ENCODE measurements at places on chromosomes 7 and 10.
A peak's percentile ranks its signal among the peaks of the same experiment; 100 is the strongest.

DNA sequence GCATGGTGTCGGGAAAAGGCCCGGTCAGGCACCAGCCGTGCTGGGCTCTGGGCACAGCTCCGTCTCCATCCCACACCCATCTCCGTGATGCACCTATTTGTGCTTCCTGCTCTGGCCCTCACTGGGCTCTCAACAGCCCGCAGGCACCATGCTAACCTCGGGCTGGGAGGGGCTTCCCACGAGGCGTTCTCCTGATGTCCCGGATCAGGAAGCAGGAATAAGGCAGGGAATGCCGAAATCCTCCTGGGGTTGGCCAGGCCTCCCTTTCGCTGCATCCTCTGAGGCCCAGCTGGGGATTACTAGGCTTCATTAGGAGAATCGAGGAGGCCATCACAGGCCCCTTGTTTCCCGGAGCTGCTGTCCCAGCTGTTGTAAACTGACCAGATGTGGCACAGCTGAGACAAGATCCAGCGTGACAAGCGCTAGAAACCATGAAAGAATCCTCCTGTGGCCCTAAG is 72.0 kb downstream of the FAM53B start:
- DNase-seq: no peak

- DNase-seq: no peak
Measured at GRCh38 chr7:26865094-26865388, 651 bp upstream of the SKAP2 start.

GRCh38 chr7:27899601-27900000 is 159.6 kb downstream of the TAX1BP1 start:
- DNase-seq: peak; percentile 16

GRCh38 chr7:118288098-118288497 is 63.6 kb downstream of the ANKRD7 start:
- no peak for DNase-seq

- DNase-seq: no peak
Measured at GRCh38 chr10:80443531-80443974, 10.6 kb upstream of the TSPAN14 start.

- DNase-seq: no peak
Measured at GRCh38 chr10:126439942-126440341, 51.7 kb upstream of the ADAM12 start.

GRCh38 chr7:119964788-119965542 is 308.0 kb upstream of the KCND2 start:
- DNase-seq: no peak

GRCh38 chr7:24728121-24728500 is 29.2 kb downstream of the GSDME start:
- no peak for DNase-seq

DNA sequence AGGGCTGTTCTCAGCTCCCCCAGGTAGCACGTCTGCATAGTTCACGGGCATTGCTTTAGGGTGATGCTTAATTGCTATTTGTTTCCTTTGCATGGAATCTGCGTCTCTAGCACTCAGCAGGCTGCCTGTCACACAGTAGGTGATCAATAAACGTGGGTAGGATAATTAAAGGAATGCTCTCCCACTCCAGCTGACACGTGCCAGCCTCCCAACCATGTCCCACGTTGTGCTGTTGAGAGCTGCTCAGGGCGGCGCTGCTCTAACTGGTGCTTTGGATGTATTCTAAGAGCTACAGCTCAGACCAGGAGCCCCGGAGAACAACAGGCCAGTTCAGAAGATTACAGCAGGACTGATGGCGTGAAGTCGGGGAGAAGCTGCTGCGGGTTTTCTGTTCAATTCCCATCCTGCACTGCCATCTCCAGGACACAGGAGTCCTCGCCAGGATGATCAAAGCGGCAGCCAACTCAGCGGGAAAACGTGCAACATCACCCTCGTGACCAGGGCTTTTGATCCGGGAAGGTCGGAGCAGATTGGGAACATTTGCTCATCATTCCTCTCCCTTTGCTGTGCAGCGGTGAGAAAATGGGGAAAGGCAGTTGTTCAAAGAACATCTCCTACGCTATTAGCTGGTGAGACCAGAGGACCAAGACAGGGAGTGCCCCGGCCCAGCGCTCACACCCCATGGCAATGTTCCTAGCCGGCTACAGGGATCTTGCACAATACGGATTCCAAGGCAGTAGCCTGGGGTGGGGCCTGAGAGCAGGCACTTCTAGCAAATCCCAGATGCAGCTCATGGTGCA is 50.5 kb upstream of the FOXK1 start:
- DNase-seq: no peak

GRCh38 chr10:62511656-62512055 is 137.5 kb downstream of the ZNF365 start:
- no peak for DNase-seq

DNA sequence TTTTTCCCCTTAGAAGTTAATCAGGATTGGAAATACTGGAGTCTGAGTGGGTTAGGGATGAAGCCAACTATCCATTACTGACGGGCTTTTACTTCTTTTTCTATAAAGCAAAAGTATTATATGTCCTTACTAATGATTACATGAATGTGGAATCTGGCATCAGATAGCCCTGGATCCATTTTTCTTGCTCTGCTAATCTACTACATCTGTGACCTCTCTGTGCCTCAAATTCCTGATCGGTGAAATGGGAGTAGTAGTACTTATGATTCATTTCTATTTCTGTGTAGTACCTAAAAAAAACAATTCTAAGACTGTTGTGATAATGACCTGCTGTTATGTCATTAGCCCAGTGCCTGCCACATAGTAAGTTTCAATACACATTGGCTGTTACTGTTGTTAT is 621.6 kb downstream of the SORCS3 start:
- no peak for DNase-seq

GRCh38 chr10:83248106-83248631 is 891.1 kb upstream of the GHITM start:
- no peak for DNase-seq

GRCh38 chr7:76280408-76280807 is 22.1 kb upstream of the HSPB1 start:
- no peak for DNase-seq

GRCh38 chr7:126727930-126728391 is 524.8 kb downstream of the GRM8 start:
- no peak for DNase-seq

Data from stimulated activated CD4-positive, alpha-beta T cell treated with anti-CD3 and anti-CD28 coated beads, Interleukin-2, amount 100 ng/mL, for 48 hours (primary cell).